ENCODE measurements at places on chromosomes 4 and X. TPM values are rescaled to one million over a fixed set of nuclear protein-coding genes. Genes with fewer than 3 reads are reported as not detected.

The MAGEA9B gene
- total RNA-seq, result not detected

The SCML2 gene
- total RNA-seq, result 0.79 TPM

The GDPD2 gene
- total RNA-seq, result not detected

The ATP8A1 gene
- 1.4 TPM for total RNA-seq

The HTR2C gene
- total RNA-seq, result not detected

The SPATA4 gene
- 0.13 TPM for total RNA-seq

The SMARCA5 gene
- total RNA-seq, result 27.9 TPM

The GPM6B gene
- 1.2 TPM for total RNA-seq

The EDA gene
- total RNA-seq, result 0.26 TPM

The DOK7 gene
- 1.0 TPM for total RNA-seq

The GPRIN3 gene
- not detected for total RNA-seq

The SLITRK2 gene
- not detected for total RNA-seq

The CABS1 gene
- not detected for total RNA-seq

The RS1 gene
- total RNA-seq, result not detected

The ERCC6L gene
- under 0.01 TPM for total RNA-seq

The NIPAL1 gene
- total RNA-seq, result 9.3 TPM

The TKTL2 gene
- total RNA-seq, result under 0.01 TPM

The FOXO4 gene
- 3.2 TPM for total RNA-seq

The EFNB1 gene
- 117 TPM for total RNA-seq

The POU3F4 gene
- total RNA-seq, result not detected

The PROM1 gene
- 0.26 TPM for total RNA-seq

The LIMCH1 gene
- total RNA-seq, result 5.2 TPM

The RTL9 gene
- total RNA-seq, result not detected

The TREX2 gene
- 5.5 TPM for total RNA-seq

The MAGEE1 gene
- 0.53 TPM for total RNA-seq

The ETDB gene
- total RNA-seq, result not detected

The PGAM4 gene
- total RNA-seq, result not detected

The NPNT gene
- 5.0 TPM for total RNA-seq

The TAF7L gene
- total RNA-seq, result under 0.01 TPM

The DMRTC1B gene
- not detected for total RNA-seq

The F11 gene
- not detected for total RNA-seq

The CITED1 gene
- not detected for total RNA-seq

The CDS1 gene
- total RNA-seq, result 28.2 TPM

The MAOA gene
- total RNA-seq, result 126 TPM

The UGT2B17 gene
- not detected for total RNA-seq

The PDCL2 gene
- not detected for total RNA-seq

The HTN3 gene
- total RNA-seq, result not detected

The RNF212 gene
- 0.64 TPM for total RNA-seq

The CT45A9 gene
- not detected for total RNA-seq

The SPANXN4 gene
- total RNA-seq, result not detected

The ADAM29 gene
- total RNA-seq, result not detected

The POU4F2 gene
- not detected for total RNA-seq

The HSD17B13 gene
- total RNA-seq, result not detected

The NEXMIF gene
- under 0.01 TPM for total RNA-seq

The CBLL2 gene
- total RNA-seq, result 0.13 TPM

The RHOH gene
- total RNA-seq, result 0.53 TPM

The NSG1 gene
- 4.1 TPM for total RNA-seq

The CXCL3 gene
- total RNA-seq, result 0.26 TPM

The HCCS gene
- total RNA-seq, result 25.3 TPM

The SLC2A9 gene
- 29.7 TPM for total RNA-seq
